ENCODE measurements at places on chromosomes 4 and X. TPM values are rescaled to one million over a fixed set of nuclear protein-coding genes. Genes with fewer than 3 reads are reported as not detected.

DNA sequence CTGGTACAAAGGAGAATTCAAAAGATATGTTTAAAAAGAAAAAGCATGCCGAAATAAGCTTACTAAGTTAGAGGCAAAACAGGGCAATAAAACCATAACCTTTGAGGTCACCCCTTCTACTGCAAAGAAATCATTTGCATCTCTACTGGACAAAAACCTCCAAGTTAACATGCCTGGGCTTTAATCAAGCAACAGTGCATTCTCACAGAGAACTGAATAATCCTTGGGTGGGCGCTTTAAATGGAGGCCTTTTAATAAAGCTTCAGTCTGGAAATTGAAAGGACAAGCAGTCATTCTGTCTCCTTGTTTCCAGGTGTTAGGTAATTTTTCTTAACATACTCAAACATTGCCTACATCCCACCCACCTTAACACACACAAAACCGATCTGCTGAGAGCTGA is 34.6 kb upstream of the SMS start:
- no peak for DNase-seq

GRCh38 chr4:39518484-39518883 is 8.8 kb downstream of the UGDH start:
- no peak for DNase-seq

DNA sequence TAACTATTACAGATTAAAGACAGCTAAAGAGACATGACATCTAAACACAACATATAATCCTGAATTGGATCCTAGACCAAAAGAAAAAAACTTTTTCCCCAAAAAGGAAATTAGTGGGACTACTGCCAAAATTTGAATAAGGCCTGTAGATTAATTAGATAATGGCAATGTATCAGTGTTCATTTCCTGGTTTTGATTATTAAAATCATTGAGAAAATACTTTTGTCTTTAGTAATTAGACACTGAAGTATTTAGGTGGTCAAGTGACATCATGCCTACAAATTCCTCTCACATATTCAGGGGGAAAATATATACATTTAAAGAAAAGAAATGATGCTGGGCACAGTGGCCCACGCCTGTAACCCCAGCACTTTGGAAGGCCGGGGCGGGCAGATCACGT is 10.4 kb upstream of the USO1 start:
- no peak for DNase-seq

- no peak for DNase-seq
Measured at GRCh38 chr4:101283434-101283833, 63.9 kb downstream of the PPP3CA start.

DNA sequence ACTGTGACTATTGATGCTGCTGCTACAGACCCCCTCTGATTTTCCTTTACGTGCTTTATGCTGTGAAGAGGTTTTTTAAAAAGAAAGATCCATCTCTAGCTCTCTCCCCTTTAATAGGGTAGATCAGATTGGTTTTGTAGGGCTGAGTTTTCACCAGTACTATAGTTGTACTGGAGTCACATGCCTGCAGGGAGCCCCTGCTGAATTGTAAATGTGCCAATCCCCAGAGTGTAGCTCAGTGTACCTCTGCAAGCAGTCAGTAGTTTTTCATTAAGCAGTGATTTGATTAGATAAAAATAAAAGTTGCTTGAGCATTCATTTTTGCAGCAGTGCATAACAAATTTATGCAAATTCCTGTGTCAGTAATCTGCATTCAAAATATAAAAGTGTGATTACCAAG is 179.2 kb downstream of the IL1RAPL2 start:
- DNase-seq: no peak

GRCh38 chr4:27966664-27967063 is 1106.0 kb downstream of the STIM2 start:
- DNase-seq: no peak

GRCh38 chr4:138242076-138242833 is at the start of gene SLC7A11:
SLC7A11 (minus strand) TSS chr4:138242349; CDS start chr4:138242069, 280 bp downstream.
- peak; percentile 4 for DNase-seq

DNA sequence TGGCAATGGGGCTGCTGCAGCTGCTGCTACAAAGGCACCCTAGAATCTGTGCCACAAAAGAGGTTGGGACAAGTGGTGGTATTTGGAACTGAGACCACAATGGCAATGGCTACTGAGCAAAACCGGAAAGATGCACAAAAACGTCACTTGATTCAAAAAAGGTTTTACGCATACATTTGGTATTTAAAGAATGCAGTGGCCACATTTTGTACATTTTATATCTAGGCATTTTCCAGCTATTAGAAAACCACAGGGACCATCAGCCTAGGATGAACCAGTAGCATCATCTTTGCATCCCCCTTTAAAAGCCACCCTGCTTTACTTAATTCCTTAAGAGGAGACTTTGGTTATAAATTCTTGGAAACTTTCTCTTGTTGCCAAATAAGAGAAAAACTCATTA is 104.8 kb upstream of the CXCL13 start:
- no peak for DNase-seq

GRCh38 chr4:170025523-170026252 is 507 bp downstream of the MFAP3L start:
- DNase-seq: no peak

- no peak for DNase-seq
Measured at GRCh38 chr4:79923281-79923680, 149.7 kb downstream of the ANTXR2 start.

GRCh38 chrX:47674776-47675175 is 15.8 kb upstream of the UXT start:
- DNase-seq: no peak

DNA sequence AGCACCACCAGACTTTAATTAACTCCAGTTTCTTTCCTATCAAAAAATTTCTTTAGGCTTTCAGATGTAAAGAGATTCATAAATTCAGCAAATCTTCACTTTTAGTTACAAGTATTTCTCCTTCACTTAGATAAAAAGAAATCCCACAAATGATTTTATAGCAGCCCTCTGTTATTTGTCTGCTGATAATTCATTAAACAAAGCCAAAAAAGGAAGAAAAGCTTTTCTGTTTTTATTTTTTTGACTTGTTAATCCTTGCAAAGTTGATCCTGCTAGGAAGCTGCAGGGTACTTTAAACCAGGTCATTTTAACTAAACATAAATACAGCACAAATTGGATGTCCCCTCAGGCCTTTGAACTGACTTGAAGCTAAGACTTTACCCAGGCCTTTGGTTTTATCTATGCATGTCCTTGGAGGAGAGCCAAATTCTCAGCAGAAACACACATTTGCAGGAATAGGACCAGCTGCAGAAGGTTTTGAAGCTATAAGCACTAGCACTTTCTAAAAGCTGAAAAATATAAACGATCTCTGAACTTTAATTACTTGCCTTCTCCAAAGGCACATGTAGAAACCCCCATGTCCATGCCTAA is 57.5 kb downstream of the PCDH18 start:
- no peak for DNase-seq

- no peak for DNase-seq
Measured at GRCh38 chrX:7941390-7942042, 14.3 kb upstream of the PNPLA4 start.

The SMC1A gene
- total RNA-seq: 53.1 TPM

The RNF212 gene
- 2.4 TPM for total RNA-seq

The GYG2 gene
- total RNA-seq: 0.41 TPM

The PIGA gene
- 10.7 TPM for total RNA-seq

The BMPR1B gene
- total RNA-seq: 19.5 TPM

The RNF150 gene
- 11.6 TPM for total RNA-seq

The PHOX2B gene
- total RNA-seq: not detected

The CC2D2A gene
- total RNA-seq: 59.8 TPM

Measured in thoracic aorta (tissue), 2 donors.